Esophagus squamous epithelium (tissue), 5 donors: ENCODE measurements at places on chromosomes 13 and 19. TPM values are rescaled to one million over a fixed set of nuclear protein-coding genes. Genes with fewer than 3 reads are reported as not detected.

FAAP24 gene
- total RNA-seq: 2.9 TPM

- no peak overlapping the region for H3K27ac ChIP-seq
- H3K4me3 ChIP-seq: no peak overlapping the region
- DNase-seq: no peak
- H3K36me3 ChIP-seq: no peaks in the 10 kb centered on the region
- peaks cover 38% of the 10 kb centered on the region for H3K4me1 ChIP-seq
- H3K27me3 ChIP-seq: no peaks in the 10 kb centered on the region
These were observed 13.5 kb upstream of the TPM4 start for GRCh38 chr19:16062789-16063188.

LILRA1 gene
- 0.38 TPM for total RNA-seq

- no peaks in the 10 kb centered on the region for H3K36me3 ChIP-seq
- DNase-seq: no peak
- no peaks in the 10 kb centered on the region for H3K27me3 ChIP-seq
- H3K4me1 ChIP-seq: peaks cover 4% of the 10 kb centered on the region
- no peak overlapping the region for H3K27ac ChIP-seq
These were observed 47.2 kb downstream of the CHST8 start for GRCh38 chr19:33668968-33669367.

- no peaks in the 10 kb centered on the region for H3K36me3 ChIP-seq
- no peaks in the 10 kb centered on the region for H3K27me3 ChIP-seq
- no peak for DNase-seq
- H3K4me1 ChIP-seq: peaks cover 15% of the 10 kb centered on the region
- H3K27ac ChIP-seq: no peak overlapping the region
These were observed 42.7 kb downstream of the GATAD2A start for GRCh38 chr19:19448238-19448544.

DNA sequence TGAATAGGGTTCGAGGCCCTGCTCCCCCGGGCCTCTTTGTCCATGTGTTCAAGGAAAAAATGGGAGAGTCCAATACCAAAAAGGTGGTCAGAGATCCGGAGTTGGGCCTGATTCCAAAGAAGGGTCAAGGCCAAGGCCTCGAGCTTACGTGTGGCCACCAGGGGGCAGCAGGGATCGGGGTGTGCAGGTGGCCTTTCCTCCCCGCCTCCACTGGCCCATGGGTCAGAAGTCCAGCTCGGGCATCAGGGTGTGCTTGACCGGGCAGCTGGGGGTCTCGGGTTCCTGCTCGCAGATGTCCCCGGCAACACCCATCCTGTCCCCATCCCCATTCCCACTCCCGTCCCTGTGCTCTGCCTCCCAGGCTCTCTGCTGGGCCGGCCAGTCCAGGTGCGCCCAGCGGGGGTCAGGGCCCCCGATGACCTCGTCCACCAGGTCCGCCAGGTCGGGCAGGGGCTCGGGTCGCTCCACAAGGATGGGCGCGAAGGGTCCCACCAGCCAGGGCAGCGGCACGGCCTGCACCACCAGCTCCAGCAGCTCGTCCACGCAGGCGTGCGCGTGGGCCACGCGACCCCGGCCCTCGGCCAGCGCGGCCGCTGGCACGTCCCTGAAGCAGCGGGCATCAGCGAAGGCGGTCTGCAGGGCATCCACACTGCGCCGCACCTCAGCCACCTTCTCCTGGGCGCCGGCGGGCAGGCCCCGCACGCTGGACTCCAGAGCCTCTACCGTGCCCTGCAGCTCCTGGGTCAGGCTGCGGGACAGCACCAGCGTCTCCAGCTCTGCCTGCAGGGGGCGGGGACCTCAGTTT, 5.2 kb upstream of the PLIN4 start:
- no peaks in the 10 kb centered on the region for H3K27me3 ChIP-seq
- H3K4me3 ChIP-seq: no peak overlapping the region
- H3K27ac ChIP-seq: no peak overlapping the region
- no peaks in the 10 kb centered on the region for H3K36me3 ChIP-seq

DNA sequence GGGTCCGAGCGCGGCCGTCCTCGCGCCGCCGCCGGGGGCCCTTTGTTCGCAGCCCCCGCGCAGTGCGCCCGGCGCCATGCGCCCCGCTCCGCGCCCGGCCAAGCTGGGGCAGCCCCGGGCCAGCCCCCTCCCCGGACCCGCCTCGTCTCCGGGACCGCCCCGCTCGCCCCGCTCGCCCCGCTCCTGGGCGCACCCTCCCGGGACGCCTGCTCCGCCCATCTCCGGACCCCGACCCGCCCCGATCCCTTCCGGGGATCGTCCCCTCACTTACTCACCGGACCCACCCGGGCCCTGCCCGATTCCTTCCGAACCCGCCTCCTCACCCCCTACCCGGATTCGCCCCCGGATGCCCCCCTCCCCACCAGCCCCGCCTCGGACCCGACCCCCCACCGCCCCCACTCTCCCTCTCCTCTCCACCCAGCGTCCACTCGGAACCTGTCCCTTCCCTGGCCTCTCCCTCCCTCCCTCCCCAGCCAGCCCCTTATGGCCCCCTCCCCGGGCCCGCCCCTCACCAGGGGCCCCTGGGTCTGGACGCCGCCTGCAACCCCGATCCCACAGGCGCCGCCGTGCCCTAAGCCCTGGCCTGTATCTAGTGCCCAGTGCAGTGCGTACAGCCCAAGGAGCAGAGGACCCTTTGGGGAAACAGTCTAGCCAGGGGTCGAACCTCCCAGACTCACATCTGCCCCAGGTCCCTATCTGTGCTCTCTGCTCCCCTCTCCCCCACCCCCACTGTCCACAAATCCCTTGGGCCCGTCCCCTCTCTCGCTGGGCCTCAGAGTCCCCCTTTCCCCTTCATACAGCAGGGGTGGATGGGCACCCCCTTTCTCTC, at the start of gene CPAMD8:
Gene CPAMD8 (minus strand): TSS at position 105 of the 829 bp plus-strand sequence. CDS start 168 bp downstream, outside the sequence.
- H3K4me3 ChIP-seq: no peak within 1 kb of the TSS
- no peaks in the 10 kb centered on the region for H3K36me3 ChIP-seq
- DNase-seq: no peak
- H3K27ac ChIP-seq: no peak within 1 kb of the TSS
- H3K27me3 ChIP-seq: peaks cover 85% of the 10 kb centered on the region
- no peaks in the 10 kb centered on the region for H3K4me1 ChIP-seq

TRMT1 gene
- 42.5 TPM for total RNA-seq

DNA sequence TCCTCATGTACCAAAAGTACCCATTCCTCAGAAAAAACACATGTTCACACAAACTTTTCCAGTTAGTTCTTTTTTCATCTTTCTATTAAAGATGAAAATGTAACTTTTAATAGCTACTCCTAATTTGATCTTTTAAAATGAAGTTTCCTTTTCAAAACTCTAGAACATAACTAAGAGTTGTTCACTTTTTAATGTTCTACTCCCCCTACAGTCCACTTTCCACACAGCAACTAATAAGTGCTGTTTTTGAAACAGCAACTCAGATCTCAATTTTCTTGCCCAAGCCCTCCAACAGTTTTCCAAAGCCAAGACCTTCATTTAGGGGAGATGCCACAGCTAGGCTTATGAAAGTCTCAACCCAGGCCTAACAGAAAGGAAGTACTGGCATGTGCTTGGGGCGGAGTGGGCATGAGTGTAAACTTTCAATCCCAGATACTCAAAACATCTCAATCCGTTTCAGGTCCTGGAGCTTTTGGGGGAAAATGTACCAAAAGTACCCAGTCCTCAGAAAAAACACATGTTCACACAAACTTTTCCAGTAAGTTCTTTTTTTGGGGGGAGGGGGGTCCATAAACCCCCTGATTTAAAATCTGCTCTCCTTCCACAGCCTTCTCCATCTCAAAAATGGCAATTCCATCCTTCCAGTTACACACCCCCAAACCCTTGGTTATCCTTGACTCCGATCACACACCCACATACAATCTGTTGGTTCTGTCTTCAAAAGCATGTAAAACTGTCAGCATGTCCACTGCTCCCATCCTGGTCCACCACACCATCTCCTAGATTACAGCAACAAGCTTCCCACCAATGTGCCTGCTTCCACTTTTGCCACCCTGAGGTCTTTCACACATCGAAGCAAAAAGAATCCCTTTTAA, 2.0 kb downstream of the FBL start:
- DNase-seq: no peak
- H3K36me3 ChIP-seq: peaks cover 7% of the 10 kb centered on the region
- no peak overlapping the region for H3K27ac ChIP-seq
- no peaks in the 10 kb centered on the region for H3K27me3 ChIP-seq

- H3K36me3 ChIP-seq: no peaks in the 10 kb centered on the region
- H3K27ac ChIP-seq: no peak overlapping the region
- H3K27me3 ChIP-seq: no peaks in the 10 kb centered on the region
- no peaks in the 10 kb centered on the region for H3K4me1 ChIP-seq
These were observed 6.6 kb upstream of the ZNF835 start for GRCh38 chr19:56678205-56678604.
